GM12892 (cell line): ENCODE measurements at places on chromosomes 5 and 9.

- DNase-seq = no peak
These were observed 33.5 kb downstream of the SEMA4D start for GRCh38 chr9:89464300-89464901.

- DNase-seq = no peak
These were observed 372.8 kb upstream of the KLF4 start for GRCh38 chr9:107862323-107862722.

GRCh38 chr9:115035841-115036612, 81.9 kb downstream of the TNC start:
- DNase-seq = peak; percentile 29

DNA sequence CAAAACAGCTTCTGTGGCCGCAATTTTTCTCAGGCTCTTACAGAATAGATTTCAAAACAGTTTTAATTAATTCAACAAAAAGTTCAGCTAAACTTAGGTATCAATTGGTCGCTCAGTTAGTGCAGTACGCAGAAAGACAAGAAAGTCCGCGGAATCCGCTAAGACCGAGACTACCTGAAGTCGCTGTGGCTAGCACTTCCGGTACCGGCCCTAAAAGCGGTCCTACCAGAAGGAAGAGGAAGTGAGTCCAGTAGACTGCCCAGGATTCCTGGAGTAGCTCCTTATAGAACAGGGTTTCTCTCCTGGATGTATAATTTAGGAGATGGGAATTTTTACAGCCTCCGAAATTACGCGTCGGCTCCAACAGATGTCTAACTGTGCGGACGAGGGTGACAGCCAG, 16.6 kb upstream of the PCDHB2 start:
- no peak for DNase-seq

GRCh38 chr5:138967791-138968448, 92.8 kb upstream of the LRRTM2 start:
- DNase-seq = no peak

GRCh38 chr9:86547571-86547970, 193.4 kb upstream of the TUT7 start:
- DNase-seq = no peak

DNA sequence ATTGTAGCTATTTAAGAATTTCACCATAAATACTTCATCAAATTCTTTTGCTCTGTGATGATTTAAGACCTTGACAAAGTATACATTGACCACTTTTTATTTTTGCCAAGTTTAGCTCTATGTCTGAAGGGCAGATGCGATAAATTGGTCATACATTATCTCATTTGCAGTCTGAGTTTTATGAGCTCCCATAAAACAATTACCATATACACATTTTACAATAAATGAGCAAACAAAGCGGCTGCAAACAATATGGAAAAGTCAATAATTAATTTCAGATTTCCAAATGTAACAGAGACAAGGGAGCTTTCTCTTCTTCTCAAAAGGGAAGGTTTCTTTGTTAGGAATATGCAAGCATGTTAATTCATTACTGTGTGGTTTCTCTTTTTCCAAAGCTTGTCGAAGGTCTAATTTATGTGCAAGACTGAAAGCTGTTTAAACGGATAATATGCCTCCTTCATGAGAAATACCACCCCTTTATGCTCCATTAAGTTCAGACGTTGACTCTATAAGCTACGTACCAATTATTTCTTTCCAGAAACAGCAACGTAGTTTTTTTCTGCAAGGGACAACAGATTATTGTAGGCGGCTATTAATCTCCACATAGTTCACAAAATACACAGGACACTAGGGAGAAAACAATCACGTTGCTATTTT, 7.0 kb upstream of the IZUMO3 start:
- DNase-seq = no peak

DNA sequence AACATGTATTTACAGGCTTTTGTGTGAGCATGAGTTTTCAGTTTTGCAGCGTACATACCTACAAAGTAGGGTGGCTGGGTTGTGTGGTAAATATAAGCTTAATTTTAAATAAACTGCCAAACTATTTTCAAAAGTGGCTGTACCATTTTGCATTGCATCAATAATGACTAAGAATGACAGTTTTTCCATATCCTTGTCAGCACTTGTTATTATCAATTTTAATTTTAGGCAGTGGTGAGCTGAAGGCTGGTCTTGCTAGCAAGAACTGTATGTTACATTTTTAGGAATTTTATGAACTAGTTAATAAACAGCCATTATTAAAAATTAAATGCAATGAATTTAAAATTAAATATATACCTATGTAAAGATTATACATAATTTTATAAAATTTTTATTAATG, 6.6 kb downstream of the SNX2 start:
- DNase-seq = no peak

GRCh38 chr5:62208218-62208852, 97.7 kb upstream of the KIF2A start:
- DNase-seq = no peak

DNA sequence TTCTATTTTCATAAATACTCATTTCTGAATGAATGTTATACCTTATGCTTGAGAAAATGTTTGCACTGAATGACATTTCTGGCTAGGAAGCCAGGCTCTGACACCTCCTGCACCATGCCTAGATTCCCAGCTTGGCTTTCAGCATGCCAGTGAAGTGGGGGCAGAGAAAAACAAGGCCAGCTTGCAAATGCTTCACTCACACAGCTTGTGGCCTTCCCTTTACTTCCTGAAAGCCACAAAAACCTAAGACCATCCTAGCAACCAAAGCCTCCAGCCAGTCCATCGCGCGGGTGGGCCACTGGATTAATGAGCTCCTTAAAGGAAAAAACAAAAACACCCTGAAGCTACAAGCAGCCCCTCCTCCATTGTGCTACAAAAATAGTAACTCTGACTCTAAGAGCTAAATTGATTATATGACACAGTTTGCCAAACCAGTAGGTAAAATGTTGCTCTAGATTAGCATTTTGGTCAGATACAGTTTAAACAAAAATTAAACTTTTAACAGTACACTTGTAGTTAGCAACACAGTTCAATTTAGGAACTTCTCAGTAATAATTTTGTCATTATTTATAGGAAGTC, 159.9 kb downstream of the TSSK1B start:
- DNase-seq = no peak

DNA sequence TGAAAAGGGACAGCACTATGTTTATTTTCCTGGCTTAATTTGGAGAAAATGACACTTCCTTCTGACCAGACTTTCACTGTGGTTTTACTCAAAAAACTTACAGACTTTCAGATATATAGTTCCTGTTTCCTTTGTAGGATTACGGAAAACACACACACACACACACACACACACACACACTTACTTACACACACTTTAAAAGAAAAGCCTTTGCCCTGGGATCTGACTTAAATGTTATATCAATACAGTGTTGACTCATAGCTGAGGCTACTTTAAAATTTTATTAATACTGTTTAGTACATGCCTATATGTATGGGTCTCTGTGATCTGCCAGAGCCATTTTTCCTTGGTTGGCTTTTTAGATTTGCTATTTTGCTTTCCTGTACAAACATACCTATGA, 758.3 kb downstream of the DNAH5 start:
- no peak for DNase-seq

DNA sequence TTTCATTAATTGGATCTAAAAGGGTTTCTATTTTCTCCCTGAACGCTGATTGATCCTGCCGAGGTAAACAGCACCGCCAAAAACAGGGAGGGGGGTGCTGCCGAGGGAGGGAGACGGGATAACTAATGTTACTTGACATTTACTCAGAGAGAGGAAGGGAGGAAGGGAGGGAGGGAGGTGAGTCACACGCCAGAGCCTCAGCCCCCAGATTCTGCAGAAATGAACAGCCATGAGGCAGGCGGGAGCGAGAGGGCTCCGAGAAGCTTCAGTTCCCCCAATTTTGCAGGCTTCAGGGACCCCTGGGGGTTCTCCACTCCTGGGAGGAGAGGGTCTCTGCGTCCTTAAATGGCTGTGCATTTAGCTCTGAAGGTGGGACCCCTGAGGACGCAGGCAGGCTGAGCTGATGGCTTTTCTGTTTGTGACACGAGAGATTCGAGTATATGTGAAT, 59.1 kb upstream of the IER5L start:
- no peak for DNase-seq

- peak; percentile 52 for DNase-seq
These were observed at the start of gene PLK2 for GRCh38 chr5:58460002-58460731. TSS of gene PLK2 (minus strand) at chr5:58460086. CDS start at chr5:58459959, 127 bp downstream.

- DNase-seq = no peak
These were observed 166.5 kb upstream of the PRR16 start for GRCh38 chr5:120297616-120298015.

GRCh38 chr9:110178281-110178680, 29.7 kb downstream of the C9orf152 start:
- no peak for DNase-seq

- DNase-seq = no peak
These were observed 145.7 kb upstream of the KLF4 start for GRCh38 chr9:107635101-107635802.

DNA sequence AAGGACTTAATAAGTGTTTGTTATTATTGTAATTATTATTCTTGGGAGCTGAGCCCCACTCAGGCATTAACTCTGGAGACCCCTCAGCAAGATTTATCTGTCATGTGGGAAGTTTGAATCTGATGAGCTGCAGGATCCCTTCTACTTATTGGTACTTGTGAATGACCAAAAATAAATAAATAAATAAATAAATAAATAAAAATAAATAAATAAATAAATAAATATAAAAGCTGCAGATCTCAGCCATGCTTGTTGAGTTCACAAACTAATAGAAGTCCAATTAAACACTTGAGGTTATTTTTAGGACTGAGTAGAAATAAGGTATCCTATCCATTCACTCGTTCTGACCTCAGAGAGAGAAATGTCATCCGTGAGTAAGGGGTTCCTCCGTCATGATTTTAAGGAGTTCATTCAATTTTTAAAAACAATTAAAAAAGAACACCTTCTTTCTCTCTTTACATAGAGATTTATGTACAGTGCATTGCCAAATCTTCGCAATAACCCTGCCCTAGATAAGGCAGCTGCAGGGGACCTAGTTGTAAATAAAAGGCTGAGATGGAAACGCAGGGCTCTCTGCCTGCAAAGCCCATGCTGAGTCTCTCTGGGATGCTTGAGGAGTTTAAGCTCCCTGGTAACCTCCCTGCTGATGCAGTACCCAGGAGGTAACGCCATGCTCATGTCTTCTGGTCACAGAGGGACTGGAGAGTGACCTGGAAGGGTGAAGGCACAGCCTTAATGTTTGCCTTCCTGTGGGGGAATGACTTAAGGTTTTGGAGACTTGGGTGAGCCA, 1.2 kb downstream of the EFCAB9 start:
- no peak for DNase-seq

DNA sequence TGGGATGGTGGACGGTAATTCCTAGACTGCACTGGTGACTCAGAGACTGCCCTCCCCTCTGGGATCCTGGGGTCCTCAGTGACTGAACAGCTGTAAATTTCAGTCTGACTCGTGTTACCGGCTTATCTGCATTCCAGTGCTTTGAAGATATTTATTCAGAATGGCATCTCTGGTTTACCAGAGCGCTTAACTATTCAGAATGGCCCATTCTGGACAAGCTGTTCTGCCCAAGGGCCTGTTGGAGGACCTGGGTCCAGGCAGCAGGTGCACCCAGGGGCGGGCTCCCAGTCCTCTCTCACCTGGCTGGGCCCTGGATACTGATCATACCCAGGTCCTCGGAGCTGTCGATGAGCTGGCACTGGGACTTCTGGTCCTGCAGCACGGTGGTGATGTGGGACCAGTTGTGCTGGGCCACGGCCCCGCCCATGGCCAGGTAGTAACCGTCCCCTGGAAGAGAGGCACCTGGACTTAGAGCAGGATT, 48.0 kb downstream of the SARDH start:
- no peak for DNase-seq

GRCh38 chr9:110183208-110184145, 24.5 kb downstream of the C9orf152 start:
- peak; percentile 21 for DNase-seq

GRCh38 chr5:142884029-142884428, 113.9 kb downstream of the ARHGAP26 start:
- no peak for DNase-seq

GRCh38 chr9:131252120-131252519, 24.2 kb downstream of the FAM78A start:
- no peak for DNase-seq

- no peak for DNase-seq
These were observed 3.4 kb upstream of the EHMT1 start for GRCh38 chr9:137615387-137615871.

DNA sequence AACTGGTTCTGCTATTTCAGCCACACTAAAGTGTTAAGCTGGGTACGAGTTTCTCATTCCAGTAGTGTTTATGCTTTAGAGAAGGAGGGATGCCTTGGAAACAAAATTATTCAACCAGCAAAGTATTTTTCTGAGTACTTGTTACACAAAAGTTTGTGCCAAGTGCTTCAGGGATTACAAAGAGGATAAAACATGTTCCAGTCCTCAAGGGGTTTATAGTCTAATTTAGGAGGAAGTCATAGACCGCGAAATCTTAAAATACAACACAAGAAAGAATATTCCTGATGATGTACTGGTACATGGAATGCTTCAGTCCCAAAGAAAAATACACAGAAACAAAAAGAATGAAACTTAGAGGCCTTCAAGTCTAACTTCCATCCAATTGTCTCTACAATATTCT, 85.4 kb upstream of the NR4A3 start:
- no peak for DNase-seq

- DNase-seq = no peak
These were observed 80.4 kb downstream of the DCP2 start for GRCh38 chr5:113056988-113057387.

DNA sequence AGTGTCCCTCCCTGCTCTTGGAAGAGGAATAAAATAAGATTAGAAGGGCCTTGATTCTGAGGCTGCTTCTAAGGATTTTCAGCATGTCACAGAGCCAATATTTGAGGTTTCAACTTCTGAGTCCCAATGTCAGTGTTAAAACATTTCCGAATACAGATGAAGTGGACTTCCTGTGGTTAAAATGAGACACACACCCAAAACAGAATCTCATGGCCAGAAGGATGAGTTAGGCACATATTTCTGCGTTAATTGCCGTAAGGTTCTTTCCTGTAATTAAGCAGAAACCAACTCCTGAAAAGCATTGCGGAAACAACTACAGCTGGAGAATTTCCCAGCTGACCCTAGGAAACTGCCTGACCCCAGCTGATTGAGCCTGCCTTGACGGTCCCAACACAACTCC, 10.4 kb upstream of the ZNF354B start:
- DNase-seq = no peak

- DNase-seq = no peak
These were observed 10.7 kb downstream of the ABO start for GRCh38 chr9:133264235-133264764.

DNA sequence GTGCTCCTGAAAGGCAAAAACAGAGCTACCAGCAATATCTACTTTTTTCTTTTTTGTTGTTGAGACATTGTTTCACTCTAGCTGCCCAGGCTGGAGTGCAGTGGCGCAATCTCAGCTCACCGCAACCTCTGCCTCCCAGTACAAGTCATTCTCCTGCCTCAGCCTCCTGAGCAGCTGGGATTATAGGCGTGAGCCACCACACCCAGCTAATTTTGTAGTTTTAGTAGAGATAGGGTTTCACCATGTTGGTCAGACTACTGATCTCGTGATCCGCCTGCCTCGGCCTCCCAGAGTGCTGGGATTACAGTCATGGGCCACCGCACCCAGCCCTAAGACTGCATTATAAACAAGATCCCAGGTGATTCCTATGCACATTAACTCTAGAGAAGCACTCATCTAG, 17.0 kb downstream of the PLPP1 start:
- no peak for DNase-seq
